Natural killer cell treated with Interleukin-12 subunit alpha and Interleukin-12 subunit beta and Interleukin-15 and Interleukin-18, amount 100 ng/mL, for 72 hours (primary cell): ENCODE measurements at places on chromosomes 4 and X. TPM values are rescaled to one million over a fixed set of nuclear protein-coding genes. Genes with fewer than 3 reads are reported as not detected.

DNA sequence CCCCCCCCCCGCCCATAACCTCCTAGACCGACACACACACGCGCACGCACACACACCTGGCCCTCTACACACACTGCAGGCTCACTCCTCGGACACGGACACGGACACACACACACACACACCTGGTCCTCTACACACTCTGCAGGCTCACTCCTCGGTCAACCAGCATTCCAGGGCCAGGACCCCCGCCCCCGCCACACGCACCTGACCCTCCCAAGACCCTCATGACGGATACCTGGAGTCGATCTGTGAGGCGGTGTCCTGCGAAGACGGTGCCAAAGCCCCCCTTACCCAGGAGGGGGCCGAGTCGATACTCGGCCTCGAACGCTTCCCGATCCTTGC lies 552 bp downstream of the PIM2 start:
- no peak for DNase-seq

DNA sequence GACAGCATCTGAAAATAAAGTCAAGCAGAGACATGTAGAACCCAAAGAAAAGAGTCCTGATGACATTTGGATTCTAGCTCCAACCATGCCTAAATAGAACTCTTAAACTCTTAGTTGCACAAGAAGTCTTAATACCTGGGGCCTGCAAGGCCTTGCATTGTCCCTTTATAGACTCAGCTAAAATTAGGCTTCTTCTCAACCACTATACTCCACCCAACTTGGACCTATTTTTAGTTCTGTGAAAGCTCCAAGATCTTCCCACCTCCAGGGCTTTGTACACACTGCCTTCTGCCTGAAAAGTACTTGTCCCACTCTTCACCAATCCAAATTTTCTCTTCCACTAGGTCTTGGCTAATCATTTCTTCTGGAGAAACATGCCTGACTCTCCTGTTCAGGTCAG lies 36.5 kb downstream of the PLK4 start:
- no peak for DNase-seq

DNA sequence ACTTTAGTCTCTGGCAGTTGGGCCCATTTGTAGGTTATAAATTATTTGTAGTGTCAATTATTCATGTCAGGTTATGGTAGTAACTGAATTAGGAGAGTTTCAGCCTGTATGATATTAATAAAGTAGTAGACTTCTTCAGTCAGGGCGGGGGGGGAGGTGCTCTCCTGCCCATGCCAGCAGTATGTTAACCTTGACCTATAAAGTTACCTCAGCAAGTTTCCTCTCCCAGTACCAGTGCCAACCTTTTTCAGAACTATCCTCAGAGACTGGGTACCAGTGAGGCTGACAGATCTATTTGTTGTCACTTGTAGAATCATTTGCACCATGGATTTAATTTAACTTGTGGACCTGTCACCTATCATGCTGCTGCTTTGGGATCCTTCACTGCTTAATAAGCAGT lies 88.0 kb downstream of the PRRG1 start:
- no peak for DNase-seq

The MMRN1 gene
- total RNA-seq = 0.31 TPM

DNA sequence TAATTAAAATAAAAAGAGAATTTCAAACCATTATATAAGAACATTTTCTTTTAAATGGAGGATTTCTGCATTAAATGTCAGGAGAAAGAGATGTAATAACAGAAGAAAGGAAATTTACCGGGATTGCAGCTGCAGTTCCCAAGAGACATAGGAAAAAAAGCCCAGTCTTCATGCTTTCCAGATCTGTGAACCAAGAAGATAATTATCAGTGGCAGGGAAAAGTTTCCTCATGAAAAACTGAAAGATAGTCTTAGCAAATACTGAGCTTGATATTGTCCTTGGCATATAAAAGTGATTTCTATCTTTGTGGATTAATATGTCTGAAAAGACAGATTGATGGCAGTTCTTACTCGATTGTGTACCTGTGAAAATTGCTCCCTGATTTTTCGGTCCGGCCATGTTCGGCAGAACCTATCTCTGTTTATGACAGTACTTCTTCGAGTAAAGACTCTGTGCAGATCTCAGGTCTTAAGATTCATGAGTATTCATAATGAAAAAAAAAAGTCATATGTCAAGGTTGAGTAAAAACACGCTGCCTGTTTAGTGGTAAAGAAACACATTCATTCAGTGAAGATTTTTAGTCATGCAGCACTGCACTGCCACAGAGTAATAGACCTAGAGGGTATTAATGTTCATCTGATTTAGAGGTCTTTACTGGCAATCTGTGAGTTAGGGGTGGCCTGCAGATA lies 29.6 kb downstream of the SPARCL1 start:
- no peak for DNase-seq

DNA sequence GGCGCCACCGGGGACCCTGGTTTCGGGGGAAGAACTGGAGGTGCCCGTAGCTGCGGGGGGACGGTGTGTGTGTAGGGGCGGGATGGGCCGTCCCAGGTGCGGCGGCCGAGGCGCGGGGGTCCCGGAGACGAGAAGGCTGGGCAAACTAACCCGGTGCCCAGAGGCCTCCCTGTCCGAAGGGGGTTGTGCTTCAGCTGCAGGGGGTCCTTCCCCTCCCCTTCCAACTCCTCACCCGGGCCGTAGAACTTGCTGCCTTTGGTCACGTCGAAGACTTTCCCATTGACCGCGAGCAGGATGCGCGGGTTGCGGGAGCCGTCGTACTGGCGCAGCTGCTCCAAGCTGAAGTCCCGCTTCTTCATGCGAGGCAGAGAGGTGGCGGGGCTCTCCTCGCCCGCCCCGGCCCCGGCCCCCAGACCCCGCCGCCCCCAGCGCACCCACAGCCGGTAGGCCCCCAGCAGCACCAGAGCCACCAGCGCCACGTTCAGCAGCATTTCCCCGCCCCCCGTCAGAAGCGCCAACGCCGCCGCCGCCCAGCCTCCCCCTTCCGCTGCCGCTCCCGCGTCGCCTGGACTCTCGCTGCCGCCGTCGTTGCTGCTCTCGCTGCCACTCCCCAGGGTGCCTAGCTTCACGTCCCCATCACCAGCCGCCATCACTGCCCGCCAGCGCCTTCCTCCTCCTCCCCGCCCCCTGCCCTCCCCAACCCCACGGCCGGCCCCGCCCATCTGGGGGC lies at the start of gene PGRMC2:
PGRMC2 (minus strand) TSS at position 673 of the 730 bp plus-strand sequence; CDS start at position 650, 23 bp downstream.
- no peak for DNase-seq

GRCh38 chr4:123412091-123412505 lies 15.5 kb downstream of the SPRY1 start:
- no peak for DNase-seq

- no peak for DNase-seq
Measured at GRCh38 chr4:185915271-185915670, 103.3 kb upstream of the SORBS2 start.

The AP1S2 gene
- 35.8 TPM for total RNA-seq

DNA sequence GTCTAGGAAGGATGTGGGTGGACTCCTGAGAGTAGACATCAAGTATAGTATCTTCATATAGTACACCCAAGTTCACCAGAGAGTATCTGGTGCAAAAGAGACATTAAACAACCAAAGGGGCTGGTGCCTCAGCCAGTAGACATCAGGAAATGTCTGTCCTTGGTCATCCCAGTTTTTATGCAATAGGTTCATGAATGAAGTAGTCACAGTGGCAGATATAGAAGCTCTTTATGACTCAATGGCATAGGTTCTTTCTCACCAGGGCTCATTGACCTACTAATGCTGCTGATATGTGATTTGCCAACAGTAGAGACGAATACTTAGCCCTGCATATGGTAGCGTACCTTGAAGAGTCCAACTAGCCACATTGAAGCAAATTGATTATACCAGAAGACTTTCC lies 45.0 kb upstream of the CCDC149 start:
- DNase-seq = no peak

The EPGN gene
- not detected for total RNA-seq
